ENCODE measurements at places on chromosomes 1 and 21.

DNA sequence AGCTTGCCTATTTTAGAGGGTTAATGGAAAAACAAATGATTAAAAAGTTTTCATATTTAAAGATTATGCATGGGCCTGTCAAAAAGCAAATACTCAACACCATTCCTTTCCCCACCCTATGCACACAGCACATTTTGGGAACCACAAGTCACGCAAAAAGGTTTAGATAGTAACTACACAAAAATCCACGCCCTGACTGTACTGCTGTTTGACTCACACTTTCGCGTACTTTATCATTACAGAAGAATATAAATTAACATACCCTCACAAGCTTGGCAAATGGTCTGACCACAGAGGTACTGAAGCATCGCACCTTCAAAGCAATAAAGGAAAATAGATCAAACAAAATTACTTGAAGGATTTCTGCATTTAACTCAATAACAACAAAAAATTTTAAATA, 1.4 kb downstream of the ATP5PO start:
- DNase-seq: no peak

- DNase-seq: no peak
These were observed 5.8 kb downstream of the RGS1 start for GRCh38 chr1:192581131-192581927.

GRCh38 chr1:246971090-246971721, 36.7 kb downstream of the ZNF695 start:
- no peak for DNase-seq

GRCh38 chr1:36494971-36495370, 12.3 kb upstream of the CSF3R start:
- no peak for DNase-seq

DNA sequence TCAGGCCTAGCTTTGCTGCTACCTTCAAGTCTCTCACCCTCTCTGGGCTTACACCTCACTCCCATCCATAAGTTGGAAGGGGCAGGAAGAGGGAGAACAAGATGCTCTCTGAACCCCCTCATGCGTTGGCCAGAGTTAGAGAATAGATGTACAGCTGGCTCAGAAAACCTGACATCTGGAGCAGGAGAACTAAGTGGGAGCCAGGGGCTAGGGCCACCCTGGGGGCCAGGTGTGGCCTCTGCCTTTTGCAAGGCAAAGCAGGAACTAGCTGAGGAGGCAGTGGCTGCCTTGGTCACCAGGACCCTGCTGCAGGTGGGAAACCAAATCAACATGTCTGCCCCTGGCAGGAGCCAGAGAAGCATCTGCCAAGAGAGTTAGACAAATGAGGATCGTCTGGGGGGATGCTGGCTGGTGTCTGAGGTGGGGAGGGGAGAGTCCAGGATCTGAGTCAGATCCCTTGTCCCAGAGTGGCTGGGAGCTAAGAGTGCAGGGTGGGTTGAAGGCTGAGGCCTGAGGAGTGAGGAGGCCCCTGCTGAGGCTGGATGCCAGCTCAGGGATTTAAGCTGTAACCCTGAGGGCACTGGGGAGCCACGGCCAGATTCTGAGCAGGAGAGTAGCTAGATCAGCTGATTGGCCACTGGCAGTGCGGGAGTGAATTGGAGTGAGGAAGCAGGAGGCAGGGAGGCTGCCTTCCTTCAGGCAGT, 115.0 kb downstream of the EPHB2 start:
- no peak for DNase-seq

DNA sequence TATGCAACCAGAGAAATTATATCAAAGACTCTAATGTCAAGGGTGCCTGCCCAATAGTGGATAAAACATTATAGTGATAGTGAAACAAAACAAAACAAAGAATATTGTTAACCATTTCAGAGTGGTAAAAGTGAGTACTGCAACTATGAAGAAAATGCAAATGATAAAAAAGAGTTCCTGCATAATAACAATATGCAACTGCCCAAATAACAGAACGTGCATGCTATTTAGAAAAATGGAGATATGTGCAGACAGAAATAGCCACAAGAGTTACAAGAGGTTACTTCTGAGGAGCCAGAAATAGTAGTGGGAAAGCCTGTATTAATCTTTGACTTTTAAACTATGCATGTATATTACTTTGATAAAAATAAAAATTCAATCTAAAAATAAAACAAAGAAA, 302.5 kb downstream of the NEGR1 start:
- DNase-seq: no peak

DNA sequence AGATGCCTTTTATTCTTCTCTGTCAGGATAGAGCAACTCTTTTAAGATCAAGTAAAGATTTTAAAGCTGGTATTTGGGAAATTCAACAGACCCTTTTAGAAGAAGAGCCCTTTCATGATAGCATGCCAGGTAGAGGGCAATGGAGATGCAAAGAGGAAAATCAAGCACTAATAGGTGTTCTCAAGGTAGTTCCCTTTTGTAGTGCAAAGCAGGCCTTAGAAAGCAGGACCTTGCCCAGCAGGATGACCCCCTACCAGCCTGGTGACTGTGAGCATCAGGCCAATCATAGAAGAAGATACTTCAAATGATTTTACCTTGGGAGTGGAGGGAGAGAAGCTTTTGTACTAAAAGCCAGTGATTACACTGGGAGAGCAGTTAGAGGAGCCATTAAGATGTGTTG, 381.4 kb upstream of the ZRANB2 start:
- no peak for DNase-seq

- DNase-seq: no peak
These were observed 5.8 kb downstream of the OPTC start for GRCh38 chr1:203499643-203500278.

DNA sequence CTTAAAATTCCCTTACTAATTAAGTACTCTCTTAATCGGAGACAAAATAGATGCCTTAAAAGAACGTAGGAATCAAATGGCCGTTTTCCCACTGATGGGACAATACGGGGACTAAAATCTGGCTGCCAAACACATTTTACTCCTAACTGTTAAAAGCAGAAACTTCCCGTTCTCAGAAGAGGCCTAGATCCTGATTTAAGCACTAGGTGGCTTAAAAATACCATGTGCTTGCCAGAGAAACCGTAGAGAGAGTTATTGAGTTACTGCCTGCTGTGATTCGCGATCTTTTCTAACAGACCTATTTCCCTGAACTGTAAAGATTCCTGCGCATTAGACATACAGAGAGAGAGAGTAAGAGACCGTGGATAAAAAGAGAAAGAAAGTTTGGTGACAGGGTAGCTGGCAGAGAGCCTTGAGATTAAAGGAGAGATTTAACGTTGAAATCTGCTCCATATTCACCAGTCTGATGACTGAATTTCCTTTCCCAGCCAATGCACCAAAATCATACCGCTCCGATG, 54.4 kb upstream of the STUM start:
- no peak for DNase-seq

GRCh38 chr1:154802336-154802969, 67.6 kb downstream of the KCNN3 start:
- DNase-seq: no peak

DNA sequence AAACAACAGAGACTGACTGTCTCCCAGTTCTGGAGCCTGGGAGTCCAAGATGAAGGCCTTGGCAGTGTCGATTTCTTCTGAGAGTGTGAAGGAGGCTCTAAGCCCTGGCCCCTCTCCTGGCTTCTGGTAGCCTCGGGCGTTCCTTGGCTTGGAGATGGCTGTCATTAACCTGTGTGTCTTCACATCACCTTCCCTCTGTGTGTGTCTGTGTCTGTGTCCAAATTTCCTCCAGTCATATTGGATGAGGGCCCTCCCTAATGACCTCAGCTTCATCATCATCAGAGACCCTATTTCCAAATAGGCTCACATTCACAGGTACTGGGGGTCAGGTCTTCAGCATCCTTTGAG, 138.3 kb downstream of the TOMM20 start:
- no peak for DNase-seq

GRCh38 chr1:221069178-221069903, 190.1 kb downstream of the HLX start:
- DNase-seq: no peak
